ENCODE measurements at places on chromosomes 7 and 10.

- DNase-seq = peak; percentile 57
Observed at GRCh38 chr10:44780426-44780825, 130.7 kb upstream of the TMEM72 start.

DNA sequence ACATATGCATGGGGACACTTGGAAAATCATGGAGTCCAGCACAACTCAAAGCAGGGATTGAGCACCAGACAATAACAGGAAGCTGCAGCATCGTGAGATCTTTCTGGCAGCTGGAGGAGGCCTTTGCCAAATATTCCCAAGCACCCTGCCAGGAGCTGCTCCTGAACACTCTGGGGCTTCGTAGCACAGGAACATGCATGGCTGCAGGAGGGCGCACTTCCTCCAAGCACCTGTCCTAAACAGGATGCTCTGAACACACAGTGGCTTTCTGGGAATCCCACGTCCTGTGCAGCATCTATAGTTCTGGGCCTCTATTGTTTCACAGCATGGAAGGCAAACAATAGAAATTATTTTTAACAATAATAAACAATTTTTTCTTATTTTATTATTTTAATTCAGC is 4.1 kb downstream of the ABLIM1 start:
- no peak for DNase-seq

GRCh38 chr7:78082556-78082955 is 284.0 kb downstream of the PHTF2 start:
- DNase-seq = no peak

GRCh38 chr10:73339436-73339835 is 19.2 kb downstream of the CFAP70 start:
- no peak for DNase-seq

GRCh38 chr7:84399661-84400060 is 205.1 kb upstream of the SEMA3A start:
- no peak for DNase-seq

- DNase-seq = no peak
Observed at GRCh38 chr10:47025253-47025539, 114.0 kb downstream of the PTPN20 start.

DNA sequence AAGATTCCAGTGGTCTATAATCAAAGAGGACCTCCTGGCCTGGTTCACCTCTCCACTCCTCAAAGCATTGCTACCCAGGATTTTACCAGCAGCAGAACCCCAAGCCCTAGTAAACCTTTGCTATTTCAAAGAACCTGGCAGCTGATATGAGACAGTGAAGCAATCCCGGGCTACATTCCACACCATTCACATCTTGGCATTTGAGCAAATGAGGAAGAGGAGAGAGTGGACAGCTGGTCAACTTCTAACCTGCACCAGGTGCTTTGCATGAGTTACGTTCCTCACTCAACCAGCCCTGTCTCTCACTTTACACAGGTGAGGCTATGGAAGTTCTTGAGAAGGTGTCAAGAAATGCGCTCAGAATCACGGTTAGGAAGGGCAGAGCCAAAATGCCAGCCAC is 1.1 kb downstream of the CCDC3 start:
- DNase-seq = no peak

DNA sequence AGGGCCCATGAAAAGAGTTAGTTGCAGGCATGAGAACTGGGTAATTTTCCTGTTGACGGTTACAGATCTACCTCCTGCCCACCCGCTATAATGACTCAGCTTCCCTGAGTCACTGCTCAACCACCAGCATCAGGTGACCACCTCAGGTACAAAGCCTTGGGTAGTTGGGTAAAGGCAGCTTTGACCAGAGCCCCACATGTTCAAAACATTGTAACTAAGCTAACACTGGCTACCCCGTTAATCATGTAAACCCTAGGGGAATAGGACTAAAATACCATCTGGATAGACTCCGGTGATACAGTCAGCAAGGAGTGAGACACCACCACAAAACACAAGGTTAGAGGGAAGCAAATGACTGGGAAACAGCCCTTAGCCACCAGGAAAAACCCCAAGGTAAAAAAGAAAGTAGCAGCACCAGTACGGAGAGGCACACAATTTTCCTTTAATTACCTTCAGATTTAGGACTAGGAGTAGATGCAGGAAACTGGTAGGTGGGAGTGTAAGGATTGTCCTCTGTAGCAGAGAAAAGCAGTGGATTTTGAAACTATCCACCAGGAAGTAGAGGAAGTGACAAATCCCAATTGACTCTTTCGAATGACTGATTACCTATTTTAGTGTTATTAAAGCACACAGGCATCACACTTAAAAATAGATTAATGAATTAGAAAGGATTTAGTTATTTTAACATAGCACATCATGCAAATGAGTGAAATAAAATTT is 103.5 kb upstream of the PDLIM1 start:
- DNase-seq = no peak

GRCh38 chr7:67413670-67414069 is 417.0 kb downstream of the TYW1 start:
- DNase-seq = no peak

DNA sequence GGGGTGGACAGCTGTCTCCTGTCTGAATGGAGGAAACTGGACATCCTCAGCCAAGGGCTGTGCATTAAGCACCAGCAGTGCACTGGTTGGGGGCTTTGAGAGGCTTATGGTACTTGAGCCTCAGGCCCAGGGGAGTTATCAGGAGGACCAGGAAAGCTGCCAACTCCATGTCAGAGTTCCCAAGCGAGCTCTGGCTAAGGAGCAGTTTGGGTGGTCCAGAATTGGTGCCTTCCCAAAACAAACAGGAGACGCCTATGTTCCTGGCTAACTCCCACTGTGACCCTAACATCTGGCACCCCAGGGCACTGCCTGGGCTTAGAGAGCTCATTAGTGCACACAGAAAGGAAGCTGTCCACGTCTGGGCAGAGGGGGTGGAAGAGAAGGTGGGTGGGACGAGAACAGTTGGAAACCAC is 408.6 kb upstream of the NPVF start:
- DNase-seq = no peak

DNA sequence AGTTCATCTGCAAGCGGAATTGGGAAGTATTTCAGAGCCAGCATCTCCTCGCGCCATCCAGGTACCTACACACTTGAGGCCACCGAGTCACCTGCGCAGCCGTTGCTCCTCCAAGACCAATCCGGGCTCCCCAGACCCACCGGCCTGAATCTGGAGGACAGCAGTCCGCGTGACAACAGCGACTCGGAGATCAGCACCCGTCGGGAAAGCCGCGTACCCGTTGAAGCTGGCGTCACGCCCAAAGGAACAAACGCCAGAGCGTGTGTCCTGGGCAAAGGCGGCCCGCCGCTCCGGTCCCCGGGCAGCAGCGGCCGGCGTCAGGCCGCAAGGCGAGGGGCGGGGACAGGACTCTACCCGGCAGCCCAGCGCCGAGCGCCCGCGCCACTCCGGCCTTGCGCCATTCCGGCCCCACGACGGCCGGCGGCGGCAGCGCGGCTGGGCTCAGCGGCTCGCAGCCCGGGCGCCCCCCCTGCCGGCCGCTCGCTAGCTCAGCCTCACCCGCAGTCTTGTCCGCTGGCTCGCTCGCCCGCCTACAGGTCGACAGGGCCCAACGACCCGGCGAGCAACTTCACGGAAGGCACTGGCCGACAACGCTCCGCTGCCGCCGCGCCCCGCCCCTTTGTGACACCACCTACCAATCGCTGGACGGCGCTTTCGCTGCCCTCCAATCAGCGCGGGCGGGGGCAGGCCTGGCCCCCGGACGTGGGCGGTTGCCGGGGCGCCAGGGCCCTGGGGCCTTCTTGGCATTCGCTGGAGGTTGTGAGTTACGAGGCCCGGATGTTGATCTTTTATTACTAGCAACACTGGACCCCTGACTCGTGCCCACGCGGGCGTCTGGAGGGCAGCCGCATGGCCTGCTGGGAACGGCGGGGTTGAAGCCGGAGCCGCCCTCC is at the start of gene ZFAND4:
Gene ZFAND4, minus strand, starts transcription at position 592 of the 893 bp plus-strand sequence. CDS start 9,047 bp downstream, outside the sequence.
- peak; percentile 98 for DNase-seq

- no peak for DNase-seq
Observed at GRCh38 chr10:60137292-60137992, 231.1 kb upstream of the CCDC6 start.

GRCh38 chr7:17687361-17687760 is 252.9 kb downstream of the SNX13 start:
- DNase-seq = no peak

- DNase-seq = no peak
Observed at GRCh38 chr10:64036321-64036930, 515.2 kb downstream of the REEP3 start.

- DNase-seq = no peak
Observed at GRCh38 chr7:40915071-40915470, 780.3 kb downstream of the SUGCT start.

DNA sequence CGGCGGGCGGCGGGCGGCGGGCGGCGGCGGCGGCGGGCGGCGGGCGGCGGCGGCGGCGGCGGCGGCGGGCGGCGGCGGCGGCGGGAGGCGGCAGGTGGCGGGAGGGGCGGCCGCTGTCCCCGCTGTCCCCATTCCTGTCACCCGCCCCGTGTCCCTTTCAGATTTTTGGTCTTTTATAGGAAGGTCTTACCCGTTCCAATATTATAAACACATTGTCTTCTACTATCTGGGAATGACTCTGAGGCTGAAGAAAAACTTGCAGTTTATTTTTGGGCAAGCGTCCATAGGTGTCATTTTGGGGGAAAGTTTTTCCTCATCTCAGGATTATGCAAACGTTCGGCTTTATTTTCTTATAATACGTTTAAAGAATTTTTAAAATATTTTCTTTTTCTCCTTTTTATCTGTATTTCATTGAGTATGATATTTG is 578 bp downstream of the ZNF713 start:
- DNase-seq = no peak

DNA sequence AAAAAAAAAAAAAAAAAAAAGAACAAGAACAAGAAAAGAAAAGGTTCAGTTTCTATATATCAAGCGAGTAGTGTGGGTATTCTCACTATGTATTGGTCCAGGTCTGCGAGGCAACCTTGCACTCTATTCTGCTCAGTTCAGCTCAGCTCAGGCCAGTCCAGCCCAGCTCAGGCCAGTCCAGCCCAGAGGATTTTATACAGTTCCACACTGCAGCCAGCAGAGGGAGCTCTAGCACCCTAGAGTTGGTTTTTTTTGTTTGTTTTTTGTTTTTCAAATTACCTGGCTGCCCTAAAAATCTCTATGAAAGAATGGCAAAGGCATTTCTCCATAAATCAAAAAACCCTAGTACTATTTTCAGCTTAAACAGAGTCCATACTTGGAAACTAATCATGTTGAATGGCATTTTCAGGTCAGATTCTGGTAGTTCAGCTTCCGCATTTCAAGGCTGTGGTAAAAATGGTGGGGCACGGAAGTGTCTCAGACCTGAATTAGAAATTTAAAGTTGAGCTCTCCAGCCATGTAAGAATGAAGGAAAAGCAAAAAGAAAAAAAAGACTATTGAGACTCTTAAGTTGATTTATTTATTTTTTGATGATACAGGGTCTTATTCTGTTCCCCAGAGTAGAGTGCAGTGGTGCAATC is 55.2 kb upstream of the GSDME start:
- peak; percentile 24 for DNase-seq

GRCh38 chr7:95796617-95797016 is 24.3 kb downstream of the DYNC1I1 start:
- DNase-seq = no peak

DNA sequence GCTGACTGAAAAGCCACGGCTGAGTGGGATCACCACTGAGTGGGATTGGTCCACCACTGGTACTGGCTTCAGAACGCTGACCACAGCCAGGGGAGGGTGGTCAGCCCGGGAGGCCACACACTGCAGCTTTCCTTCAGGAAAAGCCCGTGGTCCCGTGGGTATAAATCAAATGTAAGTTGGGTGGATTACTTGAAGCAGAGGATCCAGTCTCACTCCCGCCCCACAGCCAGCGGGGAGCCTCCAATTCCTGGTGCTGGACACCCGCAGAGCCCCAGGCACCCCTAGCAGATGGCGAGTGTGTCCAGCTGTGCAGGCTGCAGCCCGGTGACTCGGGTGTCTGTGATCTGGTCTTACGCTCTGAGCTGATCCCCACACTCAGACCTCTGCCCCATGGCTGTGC is 231.1 kb upstream of the ZNF32 start:
- DNase-seq = no peak

DNA sequence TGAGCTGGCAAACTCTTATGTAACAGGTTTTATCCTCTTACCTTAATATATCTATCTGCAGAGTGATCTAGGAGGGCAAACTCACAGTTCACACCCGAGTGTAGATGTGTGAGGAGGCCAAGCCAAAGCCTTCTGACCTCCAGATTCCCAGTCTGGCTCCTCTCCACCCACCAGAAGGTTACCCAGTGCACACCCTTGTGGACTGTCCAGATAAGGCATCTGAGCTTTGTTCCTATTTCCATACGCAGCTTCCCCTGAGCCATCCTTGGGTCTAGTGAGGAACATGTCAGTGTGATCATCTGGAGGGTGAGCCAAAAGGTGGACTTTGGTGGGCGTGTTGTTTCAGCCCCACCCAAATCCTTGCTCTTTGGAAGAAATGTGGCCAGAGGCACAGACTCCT is 203.0 kb upstream of the MEOX2 start:
- DNase-seq = peak; percentile 5

- no peak for DNase-seq
Observed at GRCh38 chr10:11789956-11790355, 33.2 kb upstream of the PROSER2 start.

DNA sequence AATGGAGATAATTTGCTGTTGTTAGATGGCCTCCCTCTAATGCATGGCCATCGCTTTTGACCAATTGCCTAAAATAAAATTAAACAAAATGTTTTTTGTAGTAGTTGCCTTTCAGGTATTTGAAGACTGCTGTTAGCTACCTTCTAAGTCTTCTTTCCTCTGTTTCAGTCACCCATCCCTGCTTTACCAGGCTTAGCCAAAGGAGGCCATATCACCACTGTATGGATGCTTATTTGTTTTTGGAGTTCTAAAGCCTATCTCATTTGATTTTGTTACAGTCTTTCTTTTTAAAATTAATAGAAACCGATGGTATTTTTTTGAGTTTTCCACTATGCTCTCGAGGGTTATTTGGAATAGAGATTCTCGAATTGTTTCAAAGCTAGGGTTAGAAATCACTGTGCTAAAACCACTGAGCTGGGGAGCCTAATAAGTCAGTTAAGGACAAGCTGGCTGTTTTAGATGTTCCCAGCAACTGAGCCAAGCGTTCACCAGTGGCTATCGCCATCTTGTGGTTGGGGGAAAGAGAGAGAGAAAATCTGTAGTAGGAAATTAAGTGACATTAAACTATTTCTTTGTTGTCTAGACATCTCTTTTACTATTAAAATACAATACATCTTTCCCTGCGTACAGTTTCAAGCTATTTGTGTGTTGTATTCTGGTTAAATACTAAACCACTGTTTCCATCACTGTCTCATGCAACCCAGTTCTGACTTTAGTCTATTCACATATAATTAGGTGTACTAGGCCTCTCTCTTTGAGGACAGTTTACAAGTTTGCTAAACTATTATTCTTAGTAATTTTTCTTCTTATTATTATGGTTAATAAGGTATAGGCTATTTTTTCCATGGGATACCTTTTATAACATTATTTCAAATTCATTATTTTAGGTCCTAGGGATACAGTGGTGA is 52.2 kb downstream of the GPR158 start:
- DNase-seq = no peak
